ENCODE measurements at places on chromosomes 3 and 15. TPM values are rescaled to one million over a fixed set of nuclear protein-coding genes. Genes with fewer than 3 reads are reported as not detected.

Gene GOLGA6L9
- 4.7 TPM for total RNA-seq

Gene ADAMTS7
- total RNA-seq, result 14.7 TPM

Gene RPSA
- 672 TPM for total RNA-seq

Gene CLCN2
- 4.1 TPM for total RNA-seq

Gene GOLGA6L10
- 2.8 TPM for total RNA-seq

Gene ARL14
- not detected for total RNA-seq

Gene FBXW12
- total RNA-seq, result not detected

Gene HHLA2
- not detected for total RNA-seq

Gene LTF
- 5.5 TPM for total RNA-seq

Gene GOLGA8M
- 10.7 TPM for total RNA-seq

Gene PARP9
- total RNA-seq, result 41.9 TPM

Gene FETUB
- not detected for total RNA-seq

Gene UBA7
- 102 TPM for total RNA-seq

Gene OGG1
- 32.6 TPM for total RNA-seq

Gene CCR1
- total RNA-seq, result 13.9 TPM

Gene IREB2
- 49.4 TPM for total RNA-seq

Gene PIF1
- 0.65 TPM for total RNA-seq

Gene IL17RE
- 11.0 TPM for total RNA-seq

Gene TMEM62
- 24.1 TPM for total RNA-seq

Gene DNASE1L3
- 4.3 TPM for total RNA-seq

Gene FAM107A
- total RNA-seq, result 10.2 TPM

Gene POPDC2
- 9.5 TPM for total RNA-seq

Gene PDCD7
- 34.0 TPM for total RNA-seq

Gene ROBO1
- total RNA-seq, result 28.2 TPM

Gene CD96
- 4.8 TPM for total RNA-seq

Gene DISP2
- total RNA-seq, result 0.49 TPM

Gene SNTN
- not detected for total RNA-seq
